HTR-8/SVneo (cell line): ENCODE measurements at places on chromosomes 7 and 10.

DNA sequence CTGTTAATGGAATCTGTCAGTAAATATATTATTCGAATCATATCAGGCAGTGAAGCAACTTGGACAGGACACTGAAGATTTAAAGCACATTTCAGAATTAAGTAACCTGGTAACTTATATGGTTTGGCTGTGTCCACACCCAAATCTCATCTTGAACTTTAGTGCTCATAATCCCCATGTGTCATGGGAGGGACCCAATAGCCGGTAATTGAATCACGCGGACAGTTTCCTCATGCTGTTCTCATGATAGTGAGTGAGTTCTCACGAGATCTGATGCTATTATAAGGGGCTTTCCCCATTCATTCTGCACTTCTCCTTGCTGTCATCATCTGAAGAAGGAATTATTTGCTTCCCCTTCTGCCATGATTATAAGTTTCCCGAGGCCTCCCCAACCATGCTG lies 83.2 kb upstream of the COL1A2 start:
- DNase-seq: no peak

DNA sequence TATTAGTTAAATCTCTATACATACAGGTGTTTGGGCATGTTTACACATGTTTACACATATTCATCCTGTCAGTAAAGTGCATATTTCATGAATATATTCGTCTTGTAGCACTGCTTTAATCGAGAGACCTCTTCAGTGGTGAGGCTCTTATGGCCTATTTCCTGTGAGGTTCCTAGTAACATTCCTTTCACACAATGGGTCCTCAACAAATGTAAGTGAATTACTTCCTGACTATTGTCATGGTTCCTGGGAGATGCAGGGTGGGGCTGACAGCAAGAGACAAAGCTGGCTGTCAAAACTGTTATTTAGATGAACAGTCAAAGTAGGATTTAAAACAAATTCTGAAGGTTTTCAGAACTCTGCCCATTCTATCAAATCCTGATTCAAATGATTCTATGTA lies 12.4 kb upstream of the SEMA3A start:
- DNase-seq: no peak

- DNase-seq: no peak
These were observed 9.8 kb upstream of the PAX2 start for GRCh38 chr10:100735337-100736143.

DNA sequence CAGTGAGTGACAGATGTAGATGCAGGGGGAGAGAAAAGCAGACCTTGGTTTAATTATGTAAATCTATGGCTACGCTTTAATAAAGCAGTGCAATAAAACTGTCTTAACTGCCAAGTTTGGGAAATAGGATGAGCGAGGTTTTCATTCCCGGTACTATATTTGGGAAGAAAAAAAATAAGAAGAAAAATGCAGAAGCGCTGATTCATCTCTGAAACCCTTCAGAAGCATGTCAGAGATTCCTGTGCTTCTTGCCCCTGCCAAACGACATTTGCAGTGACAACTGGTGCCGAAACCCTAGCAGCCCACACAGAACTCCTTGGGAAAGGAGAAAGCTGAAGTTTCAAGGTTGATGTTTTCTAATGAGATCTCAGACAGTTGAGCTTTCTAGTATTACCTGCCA lies 380.7 kb downstream of the REEP3 start:
- no peak for DNase-seq

GRCh38 chr10:13902868-13903587 lies 316.3 kb downstream of the PRPF18 start:
- no peak for DNase-seq

DNA sequence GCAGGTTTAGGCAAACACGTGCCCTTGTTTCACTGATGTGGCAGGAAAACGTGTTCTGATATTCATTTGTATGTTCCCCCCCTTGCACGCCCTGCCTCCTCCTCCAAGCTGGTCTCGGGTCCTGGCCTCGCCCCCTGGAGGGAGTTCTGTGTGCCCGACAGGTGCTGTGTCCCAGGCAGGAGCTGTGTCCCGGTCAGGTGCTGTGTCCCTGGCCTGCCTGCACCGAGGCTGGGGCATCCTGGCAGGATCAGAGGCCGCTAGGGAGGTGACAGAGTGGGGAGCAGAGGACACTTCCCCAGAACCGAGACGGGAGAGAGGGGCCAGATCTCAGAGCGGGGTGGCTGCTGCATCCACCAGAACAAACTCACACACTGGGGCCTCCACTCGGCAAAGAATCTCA lies 45.3 kb downstream of the PRKAG2 start:
- no peak for DNase-seq

DNA sequence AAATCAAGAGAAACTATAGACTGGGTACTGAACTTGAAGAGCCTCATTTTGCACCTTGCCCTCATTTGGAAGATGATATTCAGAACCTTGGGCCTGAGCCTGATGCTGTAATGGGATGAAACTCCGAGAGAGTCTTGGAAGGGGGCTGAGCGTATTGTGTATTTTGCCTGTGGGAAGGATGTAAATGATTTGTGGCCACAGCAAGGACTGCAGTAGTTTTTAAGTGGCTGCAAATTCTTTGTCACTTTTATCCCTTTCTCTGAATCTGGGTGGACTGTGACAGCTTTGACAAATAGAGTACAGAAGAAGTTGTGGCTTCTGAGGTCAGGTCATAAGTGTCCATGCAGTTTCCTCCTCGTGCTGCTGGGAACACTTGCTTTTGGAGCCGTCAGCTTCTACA lies 221.2 kb downstream of the ADRA2A start:
- DNase-seq: no peak

DNA sequence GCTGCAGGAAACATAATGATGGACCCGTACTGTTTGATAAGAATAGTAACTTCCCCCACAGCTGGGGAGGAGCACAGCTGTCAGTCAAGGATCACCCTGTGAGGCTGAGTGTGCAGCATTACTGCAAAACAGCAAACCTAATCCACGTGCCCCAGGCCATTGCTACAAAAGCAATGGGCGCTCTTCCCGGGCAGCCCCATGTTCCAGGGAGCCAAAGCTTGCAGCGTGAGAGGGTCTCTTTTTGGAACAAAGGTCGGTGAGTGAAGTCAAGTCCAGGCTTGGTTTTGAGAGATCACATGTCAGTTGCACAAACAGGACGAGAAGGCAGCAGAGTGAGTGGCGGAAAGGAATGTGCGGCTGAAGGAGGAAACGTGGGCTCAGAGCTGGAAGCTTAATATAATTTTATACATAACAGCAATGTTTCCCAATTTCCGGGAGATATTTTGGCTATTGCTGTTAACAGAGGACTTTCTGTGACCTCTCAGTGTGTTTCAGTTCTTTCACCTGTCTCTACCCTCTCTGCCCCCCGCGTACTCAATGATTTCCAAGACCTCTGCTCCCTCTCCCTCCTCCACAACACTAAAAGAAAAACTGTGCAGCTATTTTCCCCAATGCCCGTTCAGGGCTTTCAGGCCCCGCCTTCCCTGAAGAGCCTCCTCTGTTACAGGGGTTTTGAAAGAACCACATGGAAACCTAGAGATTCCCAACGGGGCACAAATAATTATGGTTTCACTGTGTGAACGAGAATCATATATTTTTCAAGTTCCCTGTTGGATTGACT lies 128.9 kb downstream of the MTPAP start:
- DNase-seq: no peak

GRCh38 chr10:14009371-14010100 lies 321.2 kb downstream of the FRMD4A start:
- DNase-seq: no peak

DNA sequence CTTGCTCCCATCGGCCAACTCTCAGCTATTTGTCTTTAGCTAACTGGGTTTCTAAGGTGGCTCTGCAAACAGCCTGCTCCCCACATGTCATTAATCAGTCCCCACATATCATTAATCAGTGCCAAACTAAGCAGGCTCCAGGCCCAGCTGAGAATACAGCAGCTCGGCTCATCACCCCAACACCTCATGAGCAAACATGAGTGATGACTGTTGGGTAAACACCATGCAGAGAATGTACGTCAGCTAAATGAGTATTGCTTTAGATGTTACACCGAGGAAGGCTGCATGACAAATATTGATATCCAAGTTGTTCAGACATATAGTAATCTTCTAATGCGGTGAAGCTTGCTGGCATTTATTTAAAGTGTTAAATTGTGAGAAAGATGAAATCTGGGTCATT lies 187.5 kb upstream of the AOAH start:
- no peak for DNase-seq

GRCh38 chr7:12747687-12748306 lies 60.4 kb downstream of the ARL4A start:
- no peak for DNase-seq

DNA sequence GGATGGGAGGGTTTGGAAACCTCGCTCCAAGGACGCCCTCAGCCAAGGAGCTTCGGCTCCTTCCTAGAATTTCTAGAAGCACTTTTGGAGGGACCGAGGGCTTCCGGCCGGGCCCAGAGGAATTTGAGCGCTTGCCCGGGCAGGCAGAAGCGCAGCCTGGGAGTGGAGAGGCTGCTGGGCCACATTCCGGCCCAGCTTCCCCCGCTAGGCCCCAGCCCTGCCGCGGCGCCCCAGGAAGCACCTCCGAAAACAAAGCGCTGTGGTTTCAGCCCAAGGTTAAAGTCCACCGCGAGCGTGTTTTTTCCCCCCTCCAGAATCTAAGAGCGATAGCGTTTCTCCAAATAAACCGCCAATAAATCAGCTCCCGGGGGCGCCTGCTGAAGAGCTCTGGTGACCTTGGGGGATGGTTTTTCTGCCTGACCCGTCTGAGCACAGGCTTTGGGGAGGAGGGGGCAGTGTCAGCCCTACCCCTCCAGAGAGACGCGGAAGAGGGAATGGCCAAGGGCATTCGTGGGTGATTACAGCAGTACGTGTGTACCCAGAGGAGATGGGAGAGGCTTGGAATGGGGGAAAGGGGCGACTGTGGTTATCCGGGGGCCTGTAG lies 5.7 kb upstream of the TNRC18 start:
- no peak for DNase-seq

DNA sequence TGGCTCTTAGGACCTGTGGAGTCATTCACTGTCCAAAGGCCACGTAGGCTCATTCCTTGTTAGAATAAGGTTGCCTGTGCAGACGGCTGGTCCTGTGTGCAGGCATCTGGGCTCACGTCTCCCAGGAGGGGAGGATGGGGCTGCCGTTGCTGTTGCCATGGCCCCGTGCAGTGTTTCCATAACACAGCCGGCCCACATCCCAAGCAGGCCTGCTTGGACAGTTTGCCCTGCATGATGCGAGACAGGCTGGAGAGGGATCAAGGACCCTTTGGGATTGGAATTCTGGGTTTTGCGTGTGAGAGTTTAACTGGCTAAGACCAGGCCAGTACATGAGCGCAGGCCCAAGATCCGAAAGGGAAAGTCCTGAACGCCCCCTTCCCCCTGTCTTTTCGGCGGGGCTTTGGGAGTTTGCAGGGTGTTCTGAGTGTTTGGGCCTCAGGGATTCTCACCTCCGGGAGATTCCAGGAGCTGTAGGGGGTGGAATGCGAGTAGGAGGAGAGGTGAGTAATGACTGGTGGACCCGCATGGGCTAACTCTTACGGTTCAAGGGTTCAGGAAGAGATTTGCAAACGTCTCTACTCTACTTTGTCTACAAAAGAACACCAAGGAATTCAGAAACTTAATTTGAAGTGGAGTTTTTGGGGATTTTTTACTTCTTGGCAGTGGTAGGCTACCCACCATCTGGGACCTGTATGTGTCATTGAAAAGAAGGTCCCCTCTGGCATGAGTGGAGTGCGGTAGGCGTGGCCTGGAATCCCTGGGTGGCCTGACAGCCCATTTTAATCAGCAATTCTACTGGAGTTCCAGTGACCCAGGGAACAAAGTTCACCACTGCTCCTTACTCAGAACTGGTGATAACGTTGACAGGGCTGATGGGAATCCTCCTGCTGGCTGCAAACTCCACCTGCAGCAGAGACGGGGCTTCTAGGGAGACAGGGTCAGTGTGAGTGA lies 125.4 kb downstream of the ITIH5 start:
- DNase-seq: no peak

DNA sequence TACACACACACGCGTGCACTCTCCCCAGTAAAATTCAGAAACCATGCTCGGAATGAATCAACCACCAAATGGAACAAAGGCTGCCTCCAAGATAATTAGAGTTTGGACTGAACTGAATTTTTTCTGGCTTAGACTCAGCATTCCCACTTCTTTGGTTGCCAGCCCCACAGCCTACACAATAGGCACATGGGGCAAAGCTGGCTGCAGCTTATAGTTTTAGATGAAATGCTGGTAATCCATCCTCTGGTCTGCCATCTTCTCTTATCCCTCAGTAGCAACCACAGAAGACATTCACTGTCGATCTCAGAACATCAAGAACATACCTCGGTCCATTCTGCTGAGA lies 44.2 kb downstream of the PDE1C start:
- no peak for DNase-seq

- DNase-seq: no peak
These were observed 194.8 kb downstream of the MAD1L1 start for GRCh38 chr7:2037808-2038522.
